ENCODE measurements at places on chromosomes 7 and 10. TPM values are rescaled to one million over a fixed set of nuclear protein-coding genes. Genes with fewer than 3 reads are reported as not detected.

GRCh38 chr7:1609023-1609422 lies 39.2 kb upstream of the PSMG3 start:
- ATAC-seq: no peak

GRCh38 chr7:10662491-10662890 lies 311.2 kb upstream of the PHF14 start:
- no peak for ATAC-seq

ERV3-1 gene
- 5.6 TPM for total RNA-seq

- no peak for ATAC-seq
Measured at GRCh38 chr10:131082201-131082850, 229.2 kb downstream of the TCERG1L start.

DNA sequence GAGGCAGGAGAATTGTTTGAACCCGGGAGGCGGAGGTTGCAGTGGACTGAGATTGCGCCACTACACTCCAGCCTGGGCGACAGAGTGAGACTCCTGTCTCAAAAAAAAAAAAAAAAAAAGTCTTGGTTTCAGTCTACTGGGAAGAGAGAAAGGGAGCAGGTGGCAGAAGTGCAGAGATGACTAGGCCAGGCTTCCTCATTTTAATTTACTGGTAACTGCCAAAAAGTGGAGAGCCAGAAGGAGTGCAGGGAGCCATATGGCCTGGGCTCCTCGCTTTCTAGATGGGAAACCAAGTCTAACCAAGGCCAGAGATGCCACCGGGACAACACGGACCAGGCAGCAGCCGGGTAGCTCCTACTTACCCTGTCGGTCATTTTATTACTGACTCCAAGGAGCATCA lies 12.2 kb downstream of the SEPHS1 start:
- no peak for ATAC-seq

Data from gastroesophageal sphincter (tissue), 4 donors.